ENCODE measurements at places on chromosomes 7 and 10.

- peak; percentile 91 for DNase-seq
Measured at GRCh38 chr10:57692255-57692980, 575.3 kb downstream of the IPMK start.

GRCh38 chr10:28242555-28243204, 60.2 kb downstream of the MPP7 start:
- no peak for DNase-seq

DNA sequence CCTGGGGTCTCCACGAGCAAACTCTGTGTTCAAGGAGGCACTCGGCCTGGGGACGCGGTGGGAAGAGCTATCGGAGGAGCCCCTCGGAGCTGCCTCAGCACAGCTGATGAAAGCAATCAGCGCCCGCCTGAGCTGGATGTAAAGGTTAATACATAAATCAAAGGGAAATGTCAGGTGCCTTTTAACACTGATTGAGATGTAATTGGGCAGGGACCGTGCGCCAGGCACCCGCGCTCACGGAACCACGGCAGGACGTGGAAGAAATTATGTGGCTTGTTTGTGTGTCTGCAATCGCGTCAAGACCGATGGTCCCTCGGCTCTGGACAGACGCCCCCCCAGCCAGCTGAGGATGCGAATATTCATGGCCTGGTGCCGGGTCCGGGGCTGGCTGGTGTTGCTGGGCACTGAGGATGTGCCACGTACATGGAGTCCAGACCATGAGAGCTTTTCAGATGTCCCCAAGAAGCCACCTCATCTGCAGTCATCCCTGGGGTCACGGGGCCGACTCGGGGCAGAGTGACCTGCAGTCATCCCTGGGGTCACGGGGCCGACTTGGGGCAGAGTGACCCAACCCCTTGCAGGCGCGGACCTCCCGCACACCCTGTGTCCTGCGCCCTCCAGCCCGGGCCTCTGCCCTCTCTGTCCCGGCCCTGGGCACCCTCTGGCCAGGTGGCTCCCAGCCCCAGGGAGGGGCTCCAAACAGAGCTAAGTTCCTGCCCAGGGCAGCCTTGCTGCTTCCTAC, 15.6 kb downstream of the FOXL3 start:
- DNase-seq = no peak

GRCh38 chr7:16400893-16401275, 20.5 kb downstream of the CRPPA start:
- DNase-seq = no peak

- DNase-seq = no peak
Measured at GRCh38 chr7:142376356-142376997, 118.6 kb upstream of the PRSS58 start.

- DNase-seq = peak; percentile 76
Measured at GRCh38 chr7:15130666-15131541, 228.4 kb upstream of the DGKB start.

- no peak for DNase-seq
Measured at GRCh38 chr7:31311552-31311951, 29.0 kb downstream of the NEUROD6 start.

- peak; percentile 57 for DNase-seq
Measured at GRCh38 chr7:3432911-3433310, 131.9 kb downstream of the SDK1 start.

- DNase-seq = no peak
Measured at GRCh38 chr7:11478882-11479281, 353.1 kb downstream of the THSD7A start.
